NCI-H1417 treated with DMSO at 0.1 percent for 48 hours (cell line): ENCODE measurements at places on chromosomes 12 and 14.

- DNase-seq = no peak
These were observed 375.9 kb downstream of the DAD1 start for GRCh38 chr14:22213120-22213519.

DNA sequence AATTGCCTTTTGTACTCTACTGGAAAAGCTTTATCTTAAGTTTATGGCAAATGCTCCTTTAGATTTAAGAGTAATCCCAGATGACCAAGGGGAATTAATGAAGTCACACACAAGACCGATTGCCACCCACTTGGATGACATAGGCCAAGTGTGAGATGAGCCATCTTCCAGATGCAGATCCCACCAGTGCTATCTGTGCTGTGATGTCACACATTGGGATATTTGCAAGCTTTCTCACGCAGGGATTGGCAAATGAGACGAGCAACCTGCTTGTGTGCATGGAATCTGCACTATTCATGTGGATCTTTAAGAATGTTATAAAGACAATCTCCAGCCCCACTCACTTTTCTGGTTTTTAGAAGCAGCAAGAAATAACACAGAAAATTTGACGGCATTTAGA is 602.1 kb upstream of the TMEM132C start:
- DNase-seq = no peak

GRCh38 chr12:91023326-91024004 is 18.7 kb upstream of the EPYC start:
- DNase-seq = no peak

- DNase-seq = no peak
These were observed 23.6 kb upstream of the NPFF start for GRCh38 chr12:53530920-53531319.

DNA sequence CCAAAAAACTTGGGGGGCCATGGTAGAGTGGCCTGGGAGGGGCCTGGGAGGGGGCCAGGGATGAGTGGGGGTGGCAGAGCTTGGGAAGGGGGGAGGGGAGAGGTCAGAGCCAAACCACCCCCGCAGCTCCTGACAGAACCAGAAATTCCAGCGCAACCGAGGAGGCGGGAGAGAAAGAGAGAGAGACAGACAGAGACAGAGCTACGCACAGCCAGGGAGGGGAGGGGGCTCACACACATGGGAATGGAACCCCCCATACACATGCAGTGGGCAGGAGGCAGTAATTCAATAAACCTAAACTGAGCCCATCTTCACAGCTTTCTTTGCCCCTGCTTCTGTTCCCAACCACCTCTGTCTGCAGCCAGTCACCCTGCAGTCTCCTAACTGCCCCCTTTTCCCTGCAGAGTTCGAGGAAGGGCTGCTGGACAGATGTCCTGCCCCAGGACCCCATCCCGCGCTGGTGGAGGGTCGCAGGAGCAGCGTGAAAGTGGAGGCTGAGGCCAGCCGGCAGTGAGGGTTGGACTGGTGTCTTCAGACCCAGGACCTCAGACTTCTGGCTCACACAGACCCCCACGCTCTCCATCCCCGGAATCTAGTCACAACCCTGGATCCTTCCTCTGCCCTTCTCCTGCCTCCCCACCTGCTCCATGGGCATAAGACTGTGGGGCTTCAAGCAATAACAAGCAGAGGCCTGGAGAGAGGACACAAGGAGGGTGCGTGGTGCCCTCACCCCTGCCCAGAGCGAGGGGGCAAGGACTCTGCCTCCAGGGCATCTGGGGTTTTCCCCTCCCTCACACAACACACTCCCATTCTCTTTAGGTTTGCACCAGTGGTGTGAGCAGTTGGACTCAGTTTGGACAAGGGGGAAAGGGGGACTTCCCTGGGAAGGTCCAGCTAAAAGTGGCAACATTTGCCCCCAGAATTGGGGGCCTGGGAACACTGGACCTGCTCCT is 5.6 kb downstream of the NAB2 start:
- DNase-seq = no peak

- no peak for DNase-seq
These were observed 55.2 kb downstream of the SLC25A21 start for GRCh38 chr14:37116933-37117849.

GRCh38 chr12:953776-954175 is 4.3 kb upstream of the RAD52 start:
- DNase-seq = no peak

GRCh38 chr14:21352587-21352986 is 31.2 kb downstream of the SUPT16H start:
- no peak for DNase-seq

DNA sequence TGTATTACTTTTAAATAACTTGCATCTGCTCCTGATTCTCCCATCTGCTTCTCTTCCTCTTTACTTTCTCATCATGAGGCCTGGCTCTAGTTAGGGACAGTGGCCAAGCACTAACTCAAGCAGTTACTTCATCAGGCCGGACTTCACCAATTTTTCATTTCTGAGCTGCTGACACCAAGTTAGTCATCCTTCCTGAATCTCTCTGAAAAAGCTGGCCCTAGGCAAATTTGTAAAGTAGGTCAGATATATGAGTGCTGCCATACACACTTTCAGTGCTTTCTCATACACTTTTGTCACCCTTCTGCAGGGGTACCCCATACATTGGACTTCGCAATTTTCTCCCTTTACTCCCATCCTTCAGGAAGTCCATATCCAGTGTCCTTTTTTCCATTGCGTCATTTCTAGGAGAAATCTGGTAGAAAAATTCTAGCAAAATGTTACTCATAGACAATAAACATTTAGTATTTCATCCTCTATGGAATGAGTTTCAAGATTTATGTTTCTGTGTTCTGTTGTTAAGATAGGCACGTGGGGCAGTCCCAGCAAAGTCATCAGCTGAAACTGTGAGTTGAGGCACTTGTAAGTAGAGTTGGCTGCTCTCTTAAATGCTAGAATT is 276.8 kb upstream of the TMPO start:
- DNase-seq = no peak

- DNase-seq = no peak
These were observed 150.9 kb downstream of the EGLN3 start for GRCh38 chr14:33799705-33800570.

GRCh38 chr14:99360774-99361595 is 89.0 kb upstream of the BCL11B start:
- DNase-seq = no peak
